Effector CD4-positive, alpha-beta T cell (primary cell): ENCODE measurements at places on chromosomes 3 and 15.

GRCh38 chr3:123287051-123287961 lies 85.6 kb downstream of the SEC22A start:
- DNase-seq, result no peak

DNA sequence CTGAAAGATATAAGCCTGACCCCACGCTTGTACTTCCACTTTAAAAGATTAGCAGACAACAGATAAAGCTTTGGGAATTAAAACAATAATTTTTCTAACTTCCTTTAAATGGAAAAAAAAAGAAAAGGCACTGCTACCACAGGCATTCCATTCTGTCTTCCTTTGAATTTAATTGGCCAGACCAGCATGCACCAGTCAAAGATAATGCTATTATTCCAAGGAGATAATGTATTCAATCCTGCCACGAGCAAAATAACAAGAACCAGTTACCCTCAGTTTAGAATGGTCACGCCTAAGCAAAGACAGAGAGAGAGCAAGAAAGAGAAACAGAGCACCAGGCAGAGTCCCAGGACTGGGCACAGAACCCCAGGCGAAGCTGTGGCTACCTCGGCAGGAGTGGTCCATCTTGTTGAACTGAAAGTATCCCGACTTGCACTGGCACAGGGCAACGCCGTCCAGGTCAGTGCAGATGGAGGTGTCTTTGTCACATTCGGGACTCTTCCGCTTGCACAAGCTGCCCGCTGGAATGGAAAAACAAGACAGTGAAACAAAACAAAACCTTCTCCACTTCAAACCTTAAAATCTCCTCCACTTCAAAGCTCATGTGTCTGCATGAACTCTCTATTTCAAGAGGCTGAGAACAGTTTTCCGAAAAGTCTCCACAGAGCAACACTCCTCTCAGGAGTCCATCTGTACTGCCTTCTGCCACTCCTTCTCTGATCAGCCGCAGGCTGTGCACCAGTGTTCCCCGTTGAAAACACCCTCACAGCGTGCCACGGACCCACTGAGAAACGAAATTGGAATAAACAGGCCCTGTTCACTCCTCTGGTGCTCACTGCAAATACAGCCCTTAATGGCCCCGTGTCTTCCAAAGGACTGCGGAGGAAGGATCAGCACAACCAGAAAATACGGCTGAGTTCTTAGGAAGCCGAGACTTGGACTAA lies 58.2 kb downstream of the HEG1 start:
- DNase-seq, result no peak

GRCh38 chr15:29324746-29325145 lies 55.1 kb upstream of the NSMCE3 start:
- no peak for DNase-seq

GRCh38 chr3:39094851-39095677 lies 12.4 kb downstream of the GORASP1 start:
- DNase-seq, result no peak

GRCh38 chr3:28279770-28280169 lies 38.4 kb downstream of the CMC1 start:
- no peak for DNase-seq

DNA sequence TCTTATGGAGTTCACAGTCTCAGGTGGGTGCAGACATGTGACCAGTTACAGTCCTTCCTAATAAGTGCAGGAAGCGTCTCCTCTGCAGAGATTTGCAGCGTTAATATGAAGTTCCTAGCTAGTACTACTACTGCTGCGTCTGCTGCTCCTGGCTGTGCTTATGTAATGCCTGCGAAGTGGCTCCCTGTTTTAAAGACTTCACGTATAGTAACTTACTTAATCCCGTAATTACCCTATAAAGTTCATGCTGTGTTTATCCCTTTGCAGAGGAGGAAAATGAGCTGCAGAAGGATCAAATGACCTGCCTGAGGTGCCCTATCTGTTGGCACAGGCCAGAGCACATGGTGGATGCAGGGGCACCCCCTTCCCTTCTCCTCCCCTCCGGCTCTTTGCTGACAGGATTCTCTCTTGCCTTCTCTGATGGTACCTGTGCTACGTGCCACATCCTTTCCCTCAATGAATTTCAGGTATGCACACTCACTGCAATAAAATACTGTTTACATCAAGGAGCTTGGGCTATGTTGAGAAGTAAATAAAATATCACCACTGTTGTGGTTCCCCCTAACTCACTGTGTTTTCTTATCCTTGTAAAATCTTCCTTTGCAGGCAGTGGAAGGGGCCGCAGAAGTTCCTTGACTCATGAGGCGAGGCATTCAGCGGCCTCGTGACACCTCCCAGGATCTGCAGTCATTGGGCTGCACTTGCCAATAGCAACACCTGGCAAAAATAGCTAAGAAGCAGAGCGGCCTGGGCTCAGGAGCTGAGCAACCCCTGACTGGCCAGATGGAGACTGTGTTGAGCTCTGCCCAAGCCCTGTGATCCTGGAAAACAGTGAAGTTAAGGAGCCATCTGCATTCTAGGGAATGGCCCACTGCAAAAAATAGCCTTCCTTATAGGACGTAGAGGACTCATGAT lies 188.9 kb upstream of the ATP10A start:
- DNase-seq, result no peak

GRCh38 chr3:144252896-144253295 lies 281.3 kb downstream of the DIPK2A start:
- no peak for DNase-seq

- no peak for DNase-seq
These were observed 136.3 kb downstream of the IMPG2 start for GRCh38 chr3:101184111-101184510.
